ENCODE measurements at places on chromosomes 12 and 14.
A peak's percentile ranks its signal among the peaks of the same experiment; 100 is the strongest.

DNA sequence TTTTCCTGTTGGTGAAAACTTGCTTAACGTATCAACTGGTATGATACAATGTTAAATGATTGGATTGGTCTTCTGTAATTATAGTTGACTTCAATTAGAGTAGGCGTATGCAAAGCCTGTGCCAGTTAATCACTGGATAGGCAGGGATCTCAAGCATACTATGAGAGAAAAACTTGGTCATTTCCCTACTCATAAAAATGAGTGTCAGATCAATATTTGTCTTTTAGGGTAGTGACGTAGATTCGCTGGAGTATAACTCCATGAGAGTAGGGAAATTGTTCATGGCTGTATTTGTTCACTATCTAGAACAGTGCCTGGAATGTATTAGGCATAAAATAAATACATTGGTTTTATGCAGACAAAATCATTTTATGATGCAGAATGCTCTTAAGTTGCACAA is 28.6 kb downstream of the NAA30 start:
- DNase-seq, result no peak

- DNase-seq, result no peak
Measured at GRCh38 chr14:96197163-96197852, 7.3 kb upstream of the BDKRB2 start.

DNA sequence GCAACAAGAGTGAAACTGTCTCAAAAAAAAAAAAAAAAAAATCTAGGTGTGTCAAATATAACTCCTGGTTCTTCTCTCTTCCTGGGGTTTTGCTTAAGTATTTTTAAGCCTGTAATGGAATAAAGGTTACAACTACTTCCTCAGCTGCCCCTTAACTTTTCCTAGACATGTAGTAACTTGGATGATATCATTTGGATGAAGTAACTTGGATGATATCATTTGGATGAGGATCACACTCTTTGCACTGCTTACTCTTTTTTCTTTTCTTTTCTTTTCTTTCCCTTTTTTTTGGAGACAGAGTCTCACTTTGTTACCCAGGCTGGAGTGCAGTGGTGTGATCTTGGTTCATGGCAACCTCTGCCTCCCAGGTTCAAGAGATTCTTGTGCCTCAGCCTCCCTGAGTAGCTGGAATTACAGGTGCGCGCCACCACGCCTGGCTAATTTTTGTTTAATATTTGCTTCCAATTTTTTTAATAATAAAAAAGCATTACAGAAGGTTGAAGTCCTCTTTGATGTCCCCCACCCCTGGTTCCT is 775 bp upstream of the FAM186A start:
- DNase-seq, result no peak

- DNase-seq, result no peak
Measured at GRCh38 chr12:121990692-121991603, 30.7 kb upstream of the BCL7A start.

DNA sequence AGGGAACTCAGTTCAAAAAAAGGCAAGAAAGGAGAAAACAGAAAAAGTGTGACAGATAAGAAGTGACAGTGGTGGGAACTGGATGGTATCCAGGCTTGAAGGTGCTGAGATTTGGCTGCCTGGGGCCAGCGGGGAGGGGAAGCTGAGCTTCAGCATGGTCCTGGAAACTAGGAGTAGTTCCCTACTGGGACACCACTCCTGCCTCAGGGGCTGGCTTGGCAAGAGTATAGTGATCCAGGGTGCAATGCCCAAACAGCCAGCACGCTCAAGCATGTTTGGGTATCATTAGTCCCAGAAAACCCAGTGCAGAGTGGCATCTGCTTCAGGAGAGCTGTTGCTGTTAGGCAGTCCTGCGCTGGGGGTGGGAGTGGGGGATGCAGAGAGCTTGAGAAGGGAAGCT is 49.5 kb upstream of the KTN1 start:
- DNase-seq, result no peak

DNA sequence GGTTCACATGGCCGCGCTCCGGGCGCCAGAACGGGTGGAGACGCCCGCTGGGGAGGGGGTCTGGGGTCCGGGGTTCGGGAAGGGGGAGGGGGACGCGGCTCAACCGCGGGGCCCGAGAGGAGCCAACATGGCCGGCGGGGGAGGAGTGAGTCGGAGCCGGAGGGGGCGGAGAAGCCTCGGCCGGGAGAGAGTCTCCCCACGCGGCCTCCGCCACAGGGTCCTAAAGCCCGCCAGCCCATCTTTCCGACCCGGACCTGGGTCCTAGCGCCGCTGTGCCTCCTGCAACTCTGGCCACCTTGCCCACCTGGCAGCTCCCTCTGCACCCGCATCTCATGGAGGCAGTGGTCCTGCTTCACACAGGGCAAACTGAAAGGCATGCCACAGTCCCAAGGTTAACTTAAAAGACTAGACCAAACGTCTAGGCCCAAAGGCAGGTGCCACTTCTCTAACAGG is at the start of gene BAZ2A:
BAZ2A (minus strand) TSS at position 147 of the 453 bp plus-strand sequence. CDS start 12,796 bp downstream, outside the sequence.
- DNase-seq, result peak; percentile 29

DNA sequence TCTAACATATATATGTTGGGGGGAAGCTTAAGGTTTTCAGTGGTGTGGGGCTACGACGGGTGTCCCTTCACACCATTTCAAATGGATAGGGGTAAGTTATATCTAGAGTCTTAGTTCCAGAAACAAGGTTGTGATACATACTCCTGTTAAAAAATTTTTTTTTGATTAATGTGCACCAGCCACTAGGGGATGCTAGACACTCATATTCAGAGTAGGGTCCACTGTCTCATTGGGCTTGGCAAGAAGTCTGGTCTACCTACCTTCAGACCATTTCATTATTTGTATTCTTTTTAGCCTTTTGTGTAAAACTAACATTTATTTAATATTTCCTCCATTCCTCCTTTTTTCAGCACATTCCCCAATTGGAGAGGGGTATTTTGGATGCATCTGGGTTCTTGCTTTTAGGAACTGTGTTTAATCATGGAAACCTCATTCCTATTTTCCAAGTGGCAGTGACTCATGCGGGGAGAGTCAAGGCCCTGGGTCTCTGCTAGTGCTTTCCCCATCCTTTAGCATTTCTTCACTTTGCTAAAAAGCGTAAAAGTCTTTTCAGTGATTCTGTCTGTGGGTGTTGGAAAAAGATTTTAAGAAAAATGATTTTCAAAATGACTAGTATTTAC is 33.4 kb downstream of the ANO4 start:
- no peak for DNase-seq

DNA sequence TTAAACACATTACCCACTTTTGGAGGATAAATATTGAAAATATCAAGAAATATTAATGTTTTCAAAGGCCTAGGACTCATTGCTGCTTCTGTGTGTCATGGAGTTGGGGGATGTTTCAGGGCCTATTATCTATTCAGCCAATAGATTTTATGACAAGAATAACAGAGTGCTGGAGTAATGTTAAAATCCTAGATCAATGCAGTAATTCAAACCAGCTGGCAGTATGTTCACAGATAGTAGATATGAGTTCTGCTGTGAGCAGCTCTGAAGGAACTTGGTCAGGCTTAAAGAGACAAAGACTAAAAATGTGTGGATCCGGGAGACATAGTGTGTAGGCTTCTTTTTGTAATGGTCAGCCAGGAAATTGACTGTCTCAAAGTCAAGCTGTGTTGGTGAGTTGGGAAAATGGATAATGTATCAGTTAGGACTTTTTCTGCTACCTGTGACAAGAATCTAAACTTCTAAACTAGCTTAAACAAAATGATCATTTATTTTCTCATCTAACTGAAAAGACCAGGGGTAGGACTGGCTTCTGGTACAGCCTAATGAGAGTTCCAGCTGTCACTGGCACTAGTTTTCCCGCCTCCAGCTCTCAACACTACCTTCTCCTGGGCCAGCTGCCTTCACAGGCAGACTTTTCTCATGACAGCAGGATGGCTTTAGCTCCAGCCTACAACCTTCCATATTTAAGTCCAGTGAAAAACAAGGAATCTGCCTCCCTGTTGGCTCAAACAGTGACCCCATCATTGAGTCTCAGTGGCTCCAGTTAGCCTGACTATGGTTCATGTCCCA is 16.3 kb upstream of the POLR3B start:
- DNase-seq, result no peak

DNA sequence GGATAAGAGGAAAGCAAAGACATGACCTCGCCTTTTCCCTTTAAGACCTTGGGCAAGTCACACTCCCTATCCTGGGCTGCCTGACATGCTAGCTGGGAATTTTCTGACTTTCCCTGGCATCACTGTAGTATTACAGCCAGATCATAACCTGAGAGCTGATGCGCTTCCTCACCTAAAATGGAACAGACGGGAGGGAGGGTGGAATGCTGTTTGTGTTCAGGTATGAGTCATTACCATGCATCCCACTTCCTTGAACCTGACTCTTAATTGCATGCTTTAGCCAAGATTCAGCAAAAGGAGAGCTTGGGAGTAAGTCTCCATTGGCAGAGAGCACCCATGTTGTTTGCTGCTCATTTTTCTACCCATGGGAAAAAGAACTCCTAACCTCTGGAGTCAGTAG is 156.5 kb downstream of the KCNK10 start:
- DNase-seq, result no peak

GRCh38 chr12:7557227-7557626 is 53.6 kb upstream of the CD163 start:
- no peak for DNase-seq

DNA sequence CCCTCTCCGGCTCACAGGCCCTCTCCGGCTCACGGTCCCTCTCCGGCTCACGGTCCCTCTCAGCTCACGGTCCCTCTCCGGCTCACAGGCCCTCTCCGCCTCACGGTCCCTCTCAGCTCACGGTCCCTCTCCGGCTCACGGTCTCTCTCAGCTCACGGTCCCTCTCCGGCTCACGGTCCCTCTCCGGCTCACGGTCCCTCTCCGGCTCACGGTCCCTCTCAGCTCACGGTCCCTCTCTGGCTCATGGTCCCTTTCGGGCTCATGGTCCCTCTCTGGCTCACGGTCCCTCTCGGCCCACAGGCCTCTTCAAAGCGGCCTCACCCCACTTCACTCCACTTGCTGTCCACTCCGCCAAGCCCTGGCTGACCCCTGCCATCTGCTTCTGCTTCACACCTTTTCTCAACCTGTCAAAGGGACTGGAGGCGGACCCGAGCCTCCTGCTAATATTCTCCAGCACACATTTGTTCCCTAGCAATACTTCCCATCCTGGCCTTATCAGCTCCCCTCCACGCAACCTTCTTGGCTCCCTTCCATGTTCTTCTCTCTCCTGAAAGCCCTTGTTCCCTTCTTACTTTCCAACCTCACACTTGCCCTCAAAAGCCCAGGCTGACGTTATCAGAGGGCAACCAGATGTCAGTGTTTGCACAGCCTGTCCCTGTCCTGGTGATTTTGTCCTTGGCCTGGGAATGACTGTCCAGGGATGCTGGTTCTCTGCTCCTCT is 176.7 kb downstream of the CALM1 start:
- DNase-seq, result no peak

GRCh38 chr12:24307716-24308335 is 358.4 kb upstream of the SOX5 start:
- DNase-seq, result no peak

DNA sequence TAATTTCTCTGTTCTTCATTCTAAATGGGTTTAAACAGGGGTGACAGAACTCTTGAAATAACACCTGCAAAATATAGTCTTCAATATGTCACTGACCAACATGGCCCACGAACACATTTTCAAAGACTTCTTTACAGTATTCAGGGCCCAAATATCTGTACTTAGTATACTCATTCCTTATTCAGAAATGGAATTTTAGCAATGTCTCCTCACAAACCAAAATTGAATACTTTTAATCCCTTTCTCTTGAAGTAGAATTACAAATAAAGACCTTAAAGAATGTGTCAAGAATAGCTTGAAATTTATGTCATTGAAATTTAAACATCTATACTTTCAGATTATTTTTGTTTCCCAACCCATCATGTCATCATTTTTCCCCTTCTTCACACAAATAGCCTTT is 263.1 kb downstream of the LRIG3 start:
- DNase-seq, result no peak

GRCh38 chr12:34406228-34406995 is 384.1 kb downstream of the ALG10 start:
- DNase-seq, result no peak

DNA sequence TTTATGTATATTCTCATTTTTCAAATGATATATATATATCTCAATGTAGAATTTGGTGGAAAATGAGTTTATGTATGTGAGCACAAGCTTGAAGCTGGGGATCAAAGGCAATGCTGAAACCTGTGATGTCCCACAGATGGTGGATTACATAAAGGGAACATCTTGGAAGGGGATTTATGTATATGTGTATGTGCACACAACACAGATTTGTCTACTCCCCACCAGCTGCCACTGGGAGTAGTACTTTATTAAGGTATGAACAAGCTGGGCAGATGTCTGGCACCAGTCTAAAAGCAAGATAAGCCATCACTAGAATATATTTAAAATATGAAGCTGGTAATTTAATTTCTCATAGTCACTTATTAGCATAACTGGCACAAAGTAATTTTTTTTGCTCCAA is 895.6 kb downstream of the SLC6A15 start:
- no peak for DNase-seq

GRCh38 chr12:131047789-131048610 is 94.3 kb downstream of the ADGRD1 start:
- no peak for DNase-seq

GRCh38 chr12:119684711-119685369 is 16.9 kb downstream of the PRKAB1 start:
- DNase-seq, result no peak

DNA sequence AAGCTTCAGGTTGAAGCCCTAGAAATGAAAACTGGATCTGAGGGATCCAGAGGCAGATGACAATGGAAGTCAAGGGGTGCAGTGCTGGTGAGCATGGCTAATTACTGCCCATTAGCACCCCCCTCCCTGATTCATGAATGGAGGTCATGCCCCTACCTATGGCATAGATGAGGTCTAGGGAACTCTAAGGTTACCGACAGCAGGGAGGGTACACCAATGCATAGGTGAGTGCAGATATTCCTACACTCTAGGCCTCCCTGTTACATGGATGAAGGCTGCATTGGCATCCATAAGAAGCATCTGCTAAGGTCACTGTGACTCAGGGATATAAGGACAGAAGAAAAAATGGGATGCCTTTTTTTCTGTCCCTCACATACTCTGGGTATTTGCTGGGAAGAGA is 147.3 kb downstream of the CCDC59 start:
- no peak for DNase-seq

- DNase-seq, result no peak
Measured at GRCh38 chr14:32166029-32166428, 35.8 kb upstream of the RNU6-7 start.

DNA sequence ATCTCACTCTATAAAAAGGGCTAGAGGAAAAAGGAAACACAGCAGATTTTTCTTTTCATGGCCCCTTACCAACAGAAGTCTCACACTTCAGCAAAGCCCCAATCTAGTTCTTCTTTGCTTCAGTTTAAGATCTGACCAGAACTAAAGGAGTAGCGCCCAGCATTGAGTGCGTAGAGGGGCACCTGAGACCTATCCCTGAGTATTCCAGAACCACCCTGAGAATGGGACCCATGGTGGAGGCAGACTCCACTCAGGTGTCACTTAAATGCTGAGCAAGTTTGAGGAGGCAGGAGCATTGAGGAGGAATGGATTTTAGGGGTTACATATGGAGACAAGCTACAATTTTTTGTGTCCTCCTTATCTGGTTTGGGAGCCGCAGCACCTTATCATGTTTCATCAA is 1.8 kb upstream of the HOXC11 start:
- DNase-seq, result no peak

- DNase-seq, result no peak
Measured at GRCh38 chr14:104586832-104587620, 7.5 kb downstream of the C14orf180 start.
